ENCODE measurements at places on chromosomes 2 and 18.
A peak's percentile ranks its signal among the peaks of the same experiment; 100 is the strongest.

- DNase-seq: no peak
These were observed 212.9 kb upstream of the STON1 start for GRCh38 chr2:48316753-48317750.

DNA sequence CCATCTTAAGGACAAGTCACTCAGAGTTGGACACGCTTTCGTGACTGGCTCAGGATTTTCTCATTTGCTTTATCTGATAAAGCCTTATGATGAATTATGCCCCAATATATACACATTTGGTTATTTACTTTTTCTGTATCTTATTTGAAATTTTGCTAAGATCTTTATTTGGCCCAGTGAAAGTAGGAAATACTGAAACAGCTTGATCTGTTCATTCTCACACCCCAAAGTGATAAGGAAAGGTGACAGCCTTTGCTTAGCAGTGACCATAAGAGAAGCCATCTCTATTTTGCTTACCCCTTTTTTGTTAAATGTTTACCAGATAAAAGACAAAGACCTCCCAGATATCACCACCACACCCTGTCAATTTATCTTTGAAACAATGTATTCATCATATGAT is 428.3 kb downstream of the PARD3B start:
- no peak for DNase-seq

DNA sequence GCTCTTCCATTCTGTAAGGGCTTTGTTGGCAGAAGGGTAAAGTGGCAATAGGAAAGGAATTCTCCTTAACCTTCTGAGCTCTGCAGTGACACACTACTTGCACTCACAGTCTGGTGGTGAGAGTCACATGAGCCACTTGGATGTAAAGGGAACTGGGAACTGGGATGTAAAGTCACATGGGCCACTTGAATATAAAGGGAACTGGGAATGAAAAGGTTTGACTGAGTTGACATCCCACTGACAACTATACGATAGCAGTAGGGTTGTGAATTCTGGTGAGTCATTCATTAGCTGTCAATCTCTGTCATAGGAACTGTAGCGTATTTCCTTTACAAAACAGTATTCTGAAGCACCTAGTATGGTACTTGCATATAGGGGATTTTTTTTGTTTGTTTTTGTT is 5.5 kb downstream of the RPE start:
- no peak for DNase-seq

GRCh38 chr2:234275515-234275914 is 221.4 kb downstream of the ARL4C start:
- no peak for DNase-seq

DNA sequence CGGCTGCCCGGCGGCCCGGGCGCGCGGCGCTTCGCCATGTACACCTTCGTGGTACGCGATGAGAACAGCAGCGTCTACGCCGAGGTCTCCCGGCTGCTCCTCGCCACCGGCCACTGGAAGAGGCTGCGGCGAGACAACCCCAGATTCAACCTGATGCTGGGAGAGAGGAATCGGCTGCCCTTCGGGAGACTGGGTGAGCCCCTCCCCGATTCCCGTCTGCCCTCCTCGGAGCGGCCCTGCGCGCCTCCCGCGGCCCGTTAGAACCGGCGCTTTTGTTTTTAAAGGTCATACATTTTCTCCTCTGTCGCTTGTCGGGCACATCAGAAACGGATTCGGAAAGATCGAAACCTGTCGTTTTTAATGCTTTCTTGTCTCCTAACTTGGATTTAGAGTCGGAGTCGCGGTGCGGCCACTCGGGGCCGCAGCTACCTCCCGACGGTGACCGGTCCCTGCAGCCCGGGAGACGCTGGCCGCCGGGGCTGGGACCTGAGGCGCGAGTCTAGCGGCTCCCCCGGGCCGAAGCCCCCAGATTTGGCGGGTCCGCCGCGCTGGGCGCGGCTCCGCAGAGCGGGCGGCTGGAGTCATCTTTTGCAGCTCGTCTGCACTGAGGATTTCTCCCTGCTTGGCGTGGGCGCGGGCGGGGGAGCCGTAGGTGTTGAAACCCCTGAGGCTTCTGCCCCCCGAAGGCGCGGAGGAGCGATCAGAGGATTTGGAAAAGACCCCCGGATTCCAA is 519 bp downstream of the TTL start:
- peak; percentile 9 for DNase-seq

GRCh38 chr2:167689444-167689843 is 558.0 kb downstream of the STK39 start:
- no peak for DNase-seq

DNA sequence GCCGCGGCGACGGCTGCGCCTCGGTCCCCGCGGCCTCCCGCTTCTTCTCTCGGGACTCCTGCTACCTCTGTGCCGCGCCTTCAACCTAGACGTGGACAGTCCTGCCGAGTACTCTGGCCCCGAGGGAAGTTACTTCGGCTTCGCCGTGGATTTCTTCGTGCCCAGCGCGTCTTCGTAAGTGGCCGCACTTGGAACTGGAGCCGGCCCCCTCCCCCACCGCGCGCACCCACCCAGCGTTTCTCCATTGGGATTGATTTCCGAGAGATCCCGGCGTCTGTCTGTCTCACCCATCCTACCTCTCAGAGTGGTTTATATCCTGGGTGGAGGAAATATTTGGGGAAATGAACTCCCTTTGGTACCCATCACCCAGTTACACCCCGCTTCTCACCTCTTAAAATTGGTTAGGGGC is 498 bp downstream of the ITGAV start:
- DNase-seq: no peak

DNA sequence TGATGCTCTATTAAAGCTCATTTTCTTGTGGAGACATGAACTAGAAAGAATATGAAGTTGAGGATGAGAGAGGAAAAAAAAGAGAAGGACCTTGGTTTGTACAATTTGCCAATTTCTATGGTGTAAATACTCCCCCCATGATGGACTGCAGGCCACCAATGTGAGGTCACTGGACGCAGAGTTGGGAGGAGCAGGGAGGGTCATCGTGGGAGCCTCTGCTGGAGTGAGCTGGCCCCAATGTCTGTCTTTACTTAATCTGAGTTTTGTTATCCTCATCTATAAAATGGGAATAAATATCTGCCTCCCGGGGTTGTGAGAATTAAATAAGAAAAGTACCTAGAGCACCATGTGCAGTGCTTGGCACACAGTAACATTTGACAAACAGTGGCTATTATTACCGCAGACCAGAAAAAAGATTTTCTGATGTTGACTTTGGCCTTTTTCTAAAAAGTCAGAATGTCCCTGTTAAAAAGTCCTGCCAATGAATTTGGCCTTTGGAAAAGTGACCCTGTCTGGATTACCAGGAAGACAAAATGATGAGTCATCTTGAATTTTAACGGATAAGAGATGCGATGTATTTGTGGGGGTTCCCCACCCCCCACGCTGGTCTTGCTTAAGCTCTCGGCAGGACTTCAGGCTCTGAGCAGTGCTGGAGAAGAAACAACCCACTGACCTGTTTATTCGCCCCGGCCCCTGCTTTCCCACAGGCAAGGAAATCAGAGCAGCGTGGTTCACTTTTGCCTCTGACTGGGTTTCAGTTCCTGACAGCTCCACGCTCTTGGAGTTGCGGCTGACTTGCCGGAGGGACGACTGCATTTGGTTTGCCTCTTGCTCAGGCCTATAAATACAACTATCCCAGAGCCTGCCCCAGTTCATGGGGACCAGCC is 50.3 kb upstream of the FOSL2 start:
- no peak for DNase-seq

DNA sequence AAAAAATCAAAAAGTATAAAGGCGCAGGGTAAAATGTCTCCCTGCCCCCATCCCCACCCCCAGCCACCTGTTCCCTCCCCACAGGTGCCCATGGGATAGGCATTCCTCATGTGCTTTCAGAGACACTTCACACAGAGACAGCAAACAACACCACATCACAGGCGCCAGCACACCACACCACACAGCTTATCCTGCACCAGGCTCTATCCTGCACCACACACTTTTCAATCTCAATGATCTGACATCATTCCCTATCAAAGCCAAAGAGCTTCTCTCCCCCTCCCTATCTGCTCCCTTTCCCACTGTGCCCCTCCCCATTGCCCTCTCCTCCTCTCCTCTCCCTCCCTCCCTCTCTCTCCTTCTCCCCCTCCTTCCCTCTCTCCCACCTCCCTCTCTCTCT is 15.5 kb downstream of the FAM178B start:
- no peak for DNase-seq

DNA sequence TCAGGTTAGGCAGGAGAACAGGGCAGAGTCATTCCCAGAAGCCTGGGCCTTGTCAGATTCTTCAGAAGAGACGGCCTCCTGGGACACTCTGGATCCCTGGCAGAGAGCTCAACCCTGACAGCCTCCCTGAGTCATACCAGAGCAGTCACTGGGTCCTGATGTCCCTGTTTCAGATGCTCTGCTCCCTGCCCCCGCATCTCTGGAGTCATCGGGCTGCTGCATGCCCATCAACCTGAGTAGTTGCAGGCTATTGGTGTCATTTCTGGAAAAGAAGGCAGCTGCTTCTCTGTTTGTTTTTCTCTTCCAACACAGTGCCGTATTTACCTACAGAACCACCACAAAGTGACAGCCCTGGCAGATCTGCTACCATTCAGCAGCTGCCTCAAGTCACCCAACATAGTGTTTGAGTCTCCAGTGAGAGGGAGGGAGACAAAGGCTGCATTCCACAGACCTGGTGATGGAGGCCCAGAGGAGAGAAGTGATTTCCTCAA is 145.1 kb downstream of the B3GNT2 start:
- DNase-seq: no peak

DNA sequence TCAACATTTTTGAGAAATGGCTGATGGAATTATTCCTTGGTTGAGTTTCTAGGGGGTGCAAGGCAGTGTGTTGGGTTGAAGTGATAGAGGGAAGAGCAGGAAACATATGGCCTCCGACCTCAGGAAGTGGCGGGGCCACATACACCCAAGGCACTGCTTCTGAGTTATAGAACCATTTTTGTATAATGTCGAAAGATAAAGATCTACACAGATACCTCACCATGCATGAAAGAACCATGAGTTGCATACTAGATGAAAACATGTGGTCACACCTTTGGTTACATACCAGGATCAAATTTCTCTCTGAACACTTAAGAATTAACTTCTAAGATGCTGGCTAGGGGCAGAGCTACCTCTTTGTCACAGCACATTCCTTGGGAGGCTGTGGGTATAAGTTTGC is 23.2 kb downstream of the LAMA3 start:
- peak; percentile 45 for DNase-seq
